Suppressor macrophage treated with lipopolysaccharide for 1 hour (primary cell): ENCODE measurements at places on chromosomes 2 and 18.

DNA sequence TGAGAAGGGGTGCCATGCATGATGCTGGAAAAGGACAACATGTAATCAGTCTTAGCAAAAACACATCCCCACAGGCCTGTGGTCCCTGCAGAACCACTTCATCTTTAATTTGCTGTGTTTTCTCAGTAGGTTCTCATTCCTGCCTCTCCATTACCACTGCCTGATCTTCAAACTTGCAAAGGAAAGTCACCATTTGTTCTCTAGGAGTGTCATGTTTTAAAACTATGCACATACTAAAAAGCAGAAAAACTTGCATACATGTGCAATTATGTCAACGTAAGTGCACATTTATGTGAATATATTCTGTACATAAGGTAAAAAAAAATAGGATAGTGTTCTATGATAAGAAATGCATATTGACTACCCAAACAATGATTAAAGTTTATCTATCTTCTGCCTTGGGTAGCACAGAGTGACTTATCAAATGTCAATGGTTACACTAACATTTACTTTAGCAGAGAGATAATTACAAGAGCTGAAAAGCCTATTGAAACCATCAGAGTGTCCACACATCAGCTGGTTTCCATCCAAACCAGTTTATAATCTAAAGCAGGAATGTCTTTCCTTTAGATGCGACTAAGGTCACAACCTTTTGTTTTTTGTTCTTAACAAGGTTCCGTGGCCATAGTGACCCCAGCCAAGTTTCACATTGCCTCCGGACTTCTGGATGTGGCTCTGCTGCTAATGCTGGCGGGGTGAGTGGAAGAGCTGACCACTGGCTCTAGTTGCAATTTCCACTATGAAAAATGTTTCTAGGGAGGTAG, 58.7 kb upstream of the RMDN2 start:
- DNase-seq: no peak

GRCh38 chr2:10095175-10095574, 15.0 kb upstream of the CYS1 start:
- DNase-seq: no peak

GRCh38 chr2:109457794-109458193, 156.0 kb downstream of the SEPTIN10 start:
- no peak for DNase-seq

GRCh38 chr2:80128080-80128479, 176.5 kb downstream of the LRRTM1 start:
- no peak for DNase-seq

- no peak for DNase-seq
Observed at GRCh38 chr2:82279367-82279766, 1974.8 kb upstream of the LRRTM1 start.

DNA sequence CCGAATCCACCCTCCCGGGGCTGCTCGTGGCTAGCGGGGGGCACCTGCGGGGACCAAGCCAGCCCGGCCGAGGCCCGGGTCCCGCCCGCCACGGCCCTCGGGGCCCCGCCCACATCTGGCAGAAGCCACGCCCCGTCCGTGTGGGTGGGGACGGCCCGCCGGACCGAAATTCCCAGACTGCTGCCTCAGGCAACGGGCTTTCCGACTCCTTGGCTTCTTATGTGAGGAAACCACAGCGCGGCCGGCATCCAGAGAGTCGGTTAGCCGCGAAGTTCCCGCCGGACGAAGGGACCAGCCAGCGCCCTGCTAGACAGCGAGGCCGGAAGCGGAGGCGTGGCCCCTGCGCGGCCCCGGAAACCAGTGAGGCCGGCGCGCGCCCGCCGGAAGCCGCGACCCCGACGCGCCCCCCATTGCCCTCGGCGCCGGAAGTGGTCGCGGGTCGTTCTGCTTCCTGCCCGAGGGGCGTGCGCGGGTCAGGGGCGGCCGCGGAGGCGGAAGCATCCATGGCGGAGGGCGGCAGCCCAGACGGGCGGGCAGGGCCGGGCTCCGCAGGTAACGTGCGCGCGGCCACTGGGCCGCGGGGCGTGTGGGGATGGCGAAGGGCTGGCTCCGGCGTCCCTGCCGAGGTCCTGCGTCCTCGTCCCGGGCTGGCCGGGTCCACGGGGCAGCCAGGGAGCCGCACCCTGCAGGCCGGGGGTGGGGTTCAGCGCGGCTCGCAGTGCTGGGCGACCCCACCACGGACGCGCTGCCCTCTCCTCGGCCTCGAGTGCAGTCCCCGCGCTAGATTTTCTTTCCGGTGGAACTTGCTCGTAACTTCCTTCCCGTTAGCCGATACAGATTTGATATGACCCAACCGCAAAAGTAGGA, at the start of gene ASB1:
Gene ASB1 (plus strand): TSS at position 360 of the 867 bp plus-strand sequence. CDS start 144 bp downstream, at position 504.
- peak; percentile 99 for DNase-seq

DNA sequence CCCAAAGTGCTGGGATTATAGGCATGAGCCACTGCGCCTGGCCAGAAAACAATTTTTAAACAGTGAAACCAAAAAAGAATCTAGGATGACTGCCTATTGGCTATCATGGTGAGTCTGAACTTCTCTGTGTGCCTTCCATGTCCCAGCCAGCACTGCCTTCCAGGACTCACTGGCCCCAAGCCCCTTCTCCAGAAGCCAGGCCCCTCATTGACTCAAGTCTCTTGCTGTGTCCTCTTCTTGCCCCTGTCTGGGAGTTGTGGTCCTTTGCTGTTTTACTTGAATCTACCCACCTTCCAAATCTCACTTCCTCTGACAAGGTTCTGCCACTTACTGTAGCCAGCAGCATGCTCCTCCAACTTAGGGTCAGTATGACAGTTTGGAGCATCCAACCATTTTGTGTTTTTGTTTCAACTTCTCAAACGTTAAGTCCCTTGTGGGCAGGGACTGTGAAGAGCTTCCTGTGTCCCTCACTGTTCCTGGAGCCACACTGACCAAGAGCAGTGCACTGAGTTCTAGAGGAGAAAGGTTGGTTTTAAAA, 41.7 kb downstream of the ST3GAL5 start:
- DNase-seq: no peak

DNA sequence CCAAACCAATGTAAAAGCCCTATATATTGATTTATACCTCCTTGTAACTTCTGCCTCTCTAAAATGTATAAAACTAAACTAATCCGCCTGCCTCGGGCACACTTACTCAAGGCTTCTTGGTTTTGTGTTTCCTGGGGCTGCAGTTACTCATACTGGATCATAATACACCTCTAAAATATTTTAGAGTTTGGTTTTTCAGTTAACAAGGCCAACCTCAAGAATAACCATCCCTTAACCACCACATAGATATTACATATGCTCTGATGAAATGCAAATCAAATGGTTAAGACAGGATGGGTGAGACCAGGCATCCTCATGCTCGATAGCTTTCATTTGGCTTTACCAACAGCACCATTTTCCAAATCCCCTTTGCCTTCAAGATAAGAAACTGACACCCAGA, 46.4 kb downstream of the UXS1 start:
- DNase-seq: no peak

DNA sequence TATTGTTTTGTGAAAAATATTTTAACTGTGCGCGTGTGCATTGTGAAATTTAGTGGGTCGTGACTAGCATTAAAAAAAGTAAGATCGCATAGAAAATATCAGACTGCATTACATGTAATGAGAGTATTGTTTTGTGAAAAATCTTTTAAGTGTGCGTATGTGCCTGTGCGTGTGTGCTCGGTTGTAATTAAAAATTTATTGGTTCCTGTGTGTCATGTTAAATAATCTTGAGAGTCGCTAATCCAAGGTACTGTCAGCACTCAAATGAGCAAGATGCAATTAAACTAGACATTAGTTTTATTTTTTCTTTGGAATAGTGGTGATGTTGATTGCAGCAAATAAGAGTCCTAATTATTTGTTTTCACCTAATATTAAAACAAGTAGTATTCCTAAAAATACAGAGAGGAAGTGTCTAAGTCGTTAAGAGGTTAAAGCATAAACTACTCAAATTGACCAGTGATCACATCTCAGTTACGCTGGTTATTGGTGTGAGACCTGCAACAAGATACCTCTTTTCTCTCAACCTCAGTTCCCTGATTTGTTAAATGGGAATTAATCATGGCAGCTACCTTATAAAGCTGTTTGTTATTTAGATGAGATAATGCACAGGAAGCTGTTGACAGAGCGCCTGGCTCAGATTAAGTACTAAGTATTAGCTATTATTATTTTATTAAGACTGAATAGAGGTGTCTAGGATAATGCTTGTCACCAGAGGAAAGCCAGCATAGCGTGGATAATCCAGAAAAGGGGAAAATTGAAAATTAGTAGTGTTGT, 1.9 kb downstream of the ZDBF2 start:
- no peak for DNase-seq

DNA sequence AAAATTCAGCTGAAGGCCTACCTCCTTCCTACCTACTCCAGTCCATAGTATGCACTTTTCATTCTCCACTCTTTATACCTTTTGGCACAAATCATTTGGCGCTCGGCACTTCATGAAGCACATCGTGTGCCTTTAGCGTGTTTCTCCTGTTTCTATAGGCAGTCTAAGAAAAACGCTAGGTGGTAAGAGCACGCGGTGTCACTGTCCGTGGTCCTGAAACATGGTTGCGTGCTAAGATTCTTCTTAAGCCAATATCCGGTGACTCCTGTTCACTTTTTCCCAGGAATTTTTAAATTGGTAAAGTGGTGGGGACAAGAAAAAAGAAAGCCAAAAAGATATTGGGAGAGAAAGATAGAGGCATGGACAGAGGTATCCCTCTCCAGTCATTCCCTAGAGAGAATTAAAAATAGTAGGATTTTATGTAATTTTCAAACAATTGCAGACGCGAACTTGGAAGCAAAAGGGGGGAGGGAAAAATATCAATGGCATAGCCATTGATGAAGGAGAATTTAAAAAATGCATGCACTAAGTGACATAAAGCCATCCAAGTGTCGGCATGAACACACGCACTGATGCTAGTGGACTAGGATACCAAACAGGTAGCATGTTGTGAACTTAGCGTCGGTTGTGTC, 1.4 kb upstream of the CTNNA2 start:
- peak; percentile 44 for DNase-seq

- DNase-seq: no peak
Observed at GRCh38 chr2:66441581-66442320, 6.8 kb downstream of the MEIS1 start.

DNA sequence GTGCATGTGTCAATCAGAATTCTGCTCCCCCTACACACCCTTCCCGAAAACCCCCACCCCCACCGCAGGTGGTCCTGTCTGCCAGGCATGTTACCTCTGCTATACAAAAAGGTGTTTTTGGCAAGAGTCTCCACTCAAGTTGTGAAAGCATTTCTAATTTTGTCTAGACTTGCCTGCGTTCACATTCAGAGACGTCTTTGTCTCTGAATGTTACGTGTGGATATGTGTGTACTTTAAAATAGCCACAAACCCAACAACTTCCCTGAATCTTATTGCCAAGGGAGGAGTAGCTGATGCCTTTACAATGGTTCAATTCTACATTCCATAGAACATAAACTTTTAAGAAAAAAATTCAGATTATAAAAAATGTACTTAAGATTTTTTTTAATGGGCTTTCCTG, 66.6 kb downstream of the ITGA4 start:
- no peak for DNase-seq

DNA sequence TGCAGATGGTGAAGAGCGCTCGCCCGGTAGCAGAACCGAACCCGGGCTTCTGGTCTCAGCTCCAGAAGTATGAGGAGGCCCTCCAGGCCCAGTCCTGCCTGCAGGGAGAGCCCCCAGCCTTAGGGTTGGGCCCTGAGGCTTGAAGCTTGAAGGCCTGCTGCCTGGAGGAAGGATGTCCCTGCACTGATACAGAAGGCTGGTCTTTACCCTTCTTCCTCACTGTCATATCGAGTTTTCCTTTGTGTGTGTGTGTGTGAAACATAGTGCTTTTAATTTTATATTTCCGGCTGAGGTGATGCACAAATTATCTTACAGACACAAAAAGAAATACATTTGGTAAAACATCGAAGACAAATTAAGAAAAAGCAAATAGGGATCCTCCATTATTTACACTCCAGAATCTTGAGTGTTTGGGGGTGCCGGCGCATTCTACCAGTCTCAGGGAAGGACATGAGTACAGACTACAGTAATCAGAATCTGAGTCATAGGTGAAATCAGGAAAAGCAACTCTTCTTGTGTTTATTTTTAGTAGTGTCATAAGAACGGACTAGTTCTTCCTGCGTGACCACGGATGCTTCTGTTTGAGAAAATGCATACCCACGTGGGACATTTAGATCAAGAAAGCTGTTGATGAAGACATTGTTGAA, 1.3 kb downstream of the DUSP28 start:
- DNase-seq: peak; percentile 67

DNA sequence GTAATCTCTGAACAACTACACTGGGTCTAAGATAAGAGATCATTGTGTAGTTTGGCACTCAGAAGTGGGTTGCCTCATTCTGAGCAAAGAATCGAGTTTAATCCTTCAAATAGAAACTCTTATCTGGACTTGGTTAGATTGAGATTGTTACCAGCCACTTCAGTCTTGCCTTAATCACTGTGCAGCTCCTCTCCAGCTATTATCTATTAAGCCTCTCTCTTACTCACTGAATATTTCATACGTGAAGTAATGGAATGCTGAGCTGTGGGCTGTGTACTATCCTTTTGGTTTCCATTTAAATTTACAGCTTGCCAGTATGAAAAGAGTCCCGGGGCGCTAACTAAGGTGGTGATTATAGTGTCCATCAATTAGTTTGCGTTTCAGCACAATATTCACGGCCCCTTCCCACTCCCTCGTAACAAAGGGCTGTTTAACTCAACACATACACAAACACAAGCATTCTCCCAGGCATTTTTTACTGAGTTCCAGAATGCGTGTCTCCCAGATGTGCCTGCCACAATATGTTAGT, 65.7 kb upstream of the NCKAP5 start:
- no peak for DNase-seq

- DNase-seq: peak; percentile 75
Observed at GRCh38 chr2:43107679-43108078, 118.7 kb downstream of the ZFP36L2 start.

DNA sequence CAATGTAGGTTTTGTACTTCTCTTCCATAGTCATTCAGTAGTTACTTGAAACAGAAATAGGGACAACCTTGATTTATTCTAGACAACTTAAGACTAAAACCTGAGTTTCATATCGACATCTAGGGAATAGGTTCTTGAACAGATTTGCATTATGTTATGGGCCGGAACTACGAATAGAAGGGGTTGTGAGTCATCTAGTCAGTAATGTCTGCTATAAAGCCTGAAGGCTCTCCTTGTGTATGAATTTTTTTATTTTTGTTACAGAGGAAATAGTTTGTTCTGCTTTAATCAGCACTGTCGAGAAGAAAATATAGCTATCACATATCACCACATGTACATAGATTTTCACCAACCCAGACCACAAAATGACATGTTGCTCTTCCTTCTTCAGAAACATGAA, 17.3 kb upstream of the TRIM43 start:
- DNase-seq: no peak

DNA sequence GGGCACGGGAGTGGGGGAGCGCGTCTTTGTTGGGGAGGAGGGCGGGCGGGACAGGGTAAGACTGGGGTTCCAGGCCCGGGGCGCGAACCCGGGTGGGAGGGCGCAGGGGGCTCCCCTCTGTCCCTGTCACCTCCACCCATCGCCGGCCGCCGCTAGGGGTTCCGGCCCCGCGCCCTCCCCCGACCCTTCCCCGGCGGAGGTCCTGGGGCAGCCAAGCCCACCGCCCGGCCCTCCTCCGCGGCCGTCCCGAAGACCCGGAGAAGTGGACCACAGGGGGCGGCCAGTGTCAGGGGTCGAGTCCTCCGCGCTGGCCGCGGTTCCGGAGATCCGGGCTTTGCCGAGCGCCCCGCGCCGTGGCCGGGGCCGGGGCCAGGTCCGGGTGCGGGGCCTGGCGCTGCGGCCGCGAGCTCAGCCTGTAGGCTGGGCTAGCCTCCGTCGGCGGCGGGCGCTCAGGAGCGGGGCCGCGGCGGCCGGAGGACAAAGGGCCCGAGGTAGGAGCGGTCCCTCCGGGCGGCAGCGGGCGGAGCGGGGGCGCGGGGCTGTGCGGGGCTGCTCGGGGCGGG, 16.6 kb upstream of the E2F6 start:
- peak; percentile 22 for DNase-seq
